ENCODE measurements at places on chromosomes 13 and 19.

GRCh38 chr13:95067303-95067702, 233.9 kb downstream of the ABCC4 start:
- DNase-seq, result no peak

- no peak for DNase-seq
These were observed 72.5 kb downstream of the RYR1 start for GRCh38 chr19:38505958-38506357.

DNA sequence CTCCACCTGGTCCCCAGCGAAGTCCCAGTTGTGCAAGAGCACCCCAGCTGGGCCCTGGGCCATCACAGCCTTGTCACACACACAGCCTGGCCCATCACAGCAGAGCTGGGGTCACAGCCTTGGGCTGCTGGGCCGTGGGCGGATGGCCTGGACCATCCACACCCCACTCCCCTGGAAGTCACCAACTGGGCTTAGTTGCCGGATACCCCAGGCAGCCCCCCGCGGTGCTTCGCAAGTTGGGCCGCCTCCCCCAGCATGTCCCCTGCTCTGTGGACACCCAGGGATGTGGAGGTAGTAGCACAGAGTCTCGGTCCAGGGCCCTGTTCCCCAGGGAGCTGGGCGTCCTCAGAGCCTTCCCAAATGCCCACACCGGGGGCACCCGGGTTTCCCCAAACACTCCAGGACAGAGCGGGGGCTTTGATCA, 4.5 kb upstream of the ZNF554 start:
- DNase-seq, result no peak

- no peak for DNase-seq
These were observed at the start of gene TRPC4 for GRCh38 chr13:37869756-37870488. Gene TRPC4 (minus strand): TSS chr13:37869772. CDS start chr13:37783333, 86,439 bp downstream.

- no peak for DNase-seq
These were observed 113.2 kb downstream of the TM9SF2 start for GRCh38 chr13:99614465-99614885.

- DNase-seq, result no peak
These were observed 2.8 kb upstream of the CERS4 start for GRCh38 chr19:8206147-8207087.

- no peak for DNase-seq
These were observed 6.4 kb downstream of the POGLUT2 start for GRCh38 chr13:102792396-102792795.

DNA sequence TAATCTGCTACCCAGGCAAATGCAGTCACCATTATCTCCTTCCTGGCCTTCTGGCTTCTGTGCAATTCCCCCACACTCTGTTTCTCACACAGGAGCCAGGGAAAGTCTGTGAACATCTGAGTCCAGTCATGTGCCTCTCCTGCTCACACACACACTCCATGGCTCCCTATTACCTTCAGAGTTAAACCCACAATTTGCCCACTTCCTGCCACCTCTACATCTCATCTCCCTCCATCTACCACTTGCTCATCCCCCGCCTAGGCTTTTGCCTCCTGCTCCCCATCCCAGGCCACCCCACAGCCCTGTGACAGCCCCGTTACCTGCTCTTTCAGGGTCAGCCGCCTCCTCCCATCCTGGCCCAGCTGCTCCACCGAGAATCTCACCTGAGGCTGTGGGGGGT, 13.5 kb downstream of the IL12RB1 start:
- no peak for DNase-seq

GRCh38 chr13:42996584-42996983, 4.5 kb upstream of the EPSTI1 start:
- DNase-seq, result no peak

GRCh38 chr19:38352611-38353010, 17.0 kb downstream of the CATSPERG start:
- DNase-seq, result no peak

GRCh38 chr13:95921485-95921884, 131.7 kb downstream of the UGGT2 start:
- DNase-seq, result no peak

DNA sequence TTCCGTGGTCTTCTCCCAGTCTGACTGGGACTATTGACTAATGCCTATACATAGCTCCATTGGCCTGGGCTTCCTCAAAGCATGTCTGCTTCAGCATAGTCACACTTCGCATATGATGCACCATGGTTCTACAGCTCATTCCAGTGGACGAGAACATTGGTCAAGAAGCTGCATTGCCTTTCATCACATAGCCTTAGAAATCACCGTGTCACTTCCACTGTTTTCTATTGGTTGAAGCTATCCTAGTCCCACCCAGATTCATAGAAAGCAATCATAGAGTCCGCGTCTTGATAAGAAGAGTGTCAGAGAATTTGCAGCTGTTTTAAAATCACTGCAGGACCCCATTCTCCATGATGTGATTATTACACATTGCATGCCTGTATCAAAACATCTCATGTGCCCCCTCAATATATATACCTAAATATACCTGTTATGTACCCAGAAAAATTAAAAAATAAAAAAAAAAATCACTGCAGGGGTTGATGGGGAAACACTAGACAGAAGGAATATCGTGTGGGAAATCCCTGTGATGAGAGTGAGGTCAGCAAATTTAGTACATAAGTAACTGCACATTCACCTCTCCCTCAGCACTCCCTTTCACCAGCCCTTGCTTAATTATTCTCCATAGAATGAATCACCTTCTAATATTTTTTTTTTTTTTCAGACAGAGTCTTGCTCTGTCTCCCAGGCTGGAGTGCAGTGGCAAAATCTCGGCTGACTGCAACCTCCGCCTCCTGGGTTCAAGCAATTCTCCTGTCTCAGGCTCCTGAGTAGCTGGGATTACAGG, 2.2 kb upstream of the ARHGAP33 start:
- DNase-seq, result no peak

- DNase-seq, result no peak
These were observed 1.0 kb downstream of the C19orf73 start for GRCh38 chr19:49117677-49118564.

GRCh38 chr19:13031917-13032623, 36.8 kb downstream of the NFIX start:
- DNase-seq, result no peak

DNA sequence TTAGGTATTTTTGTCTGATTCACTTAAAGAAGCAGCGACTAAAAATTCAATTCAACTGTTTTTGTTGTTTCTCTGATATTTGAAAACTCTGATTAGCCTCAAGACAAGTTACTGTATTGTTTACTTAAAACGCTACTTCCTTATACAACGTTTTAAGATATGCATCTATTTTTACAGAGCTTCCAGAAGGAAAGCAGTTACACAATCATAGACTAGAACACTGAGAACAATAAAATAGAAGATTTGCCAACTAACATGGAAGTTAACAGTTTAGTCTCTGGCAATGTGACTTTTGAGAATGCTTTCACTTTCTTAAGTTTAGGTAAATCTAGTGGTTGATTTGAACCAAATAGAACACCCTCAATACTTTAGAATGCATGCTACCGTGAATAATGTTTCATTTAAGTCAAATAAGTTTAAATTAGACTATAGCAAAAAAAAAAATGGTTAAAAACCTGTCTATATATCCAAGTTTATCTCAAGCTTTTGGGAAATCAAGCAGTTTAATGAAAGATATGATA, 614.8 kb downstream of the DACH1 start:
- DNase-seq, result no peak

GRCh38 chr13:42885325-42885724, 103.9 kb downstream of the FAM216B start:
- no peak for DNase-seq

- DNase-seq, result no peak
These were observed 65.1 kb downstream of the SIAH3 start for GRCh38 chr13:45786293-45786920.
